ENCODE measurements at places on chromosomes 3 and 15.
A peak's percentile ranks its signal among the peaks of the same experiment; 100 is the strongest.

DNA sequence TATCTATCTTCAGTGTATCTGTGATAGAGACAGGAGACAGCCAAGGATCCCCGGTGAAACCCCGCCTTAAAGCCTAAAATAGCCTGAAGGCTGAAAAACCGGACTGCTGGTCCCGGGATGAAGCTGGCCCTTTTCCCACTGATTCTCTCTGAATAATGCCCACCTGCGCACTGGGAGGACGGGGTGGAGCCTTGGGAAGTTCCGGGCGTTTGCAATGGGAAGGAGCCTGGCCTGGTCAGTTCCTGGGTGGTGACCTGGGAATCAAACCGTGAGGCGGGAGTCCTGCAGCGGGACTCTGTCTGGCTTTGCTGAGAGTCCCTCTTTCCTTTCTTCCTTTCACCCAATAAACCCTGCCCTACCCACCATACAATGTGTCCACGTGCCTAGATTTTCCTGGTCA lies 157.9 kb downstream of the C3orf38 start:
- DNase-seq, result no peak

GRCh38 chr15:80151576-80151975 lies 1.2 kb upstream of the FAH start:
- DNase-seq, result no peak

- DNase-seq, result peak; percentile 42
Observed at GRCh38 chr3:13379201-13379830, 40.8 kb downstream of the NUP210 start.

GRCh38 chr3:30189900-30190299 lies 416.5 kb upstream of the TGFBR2 start:
- DNase-seq, result no peak

DNA sequence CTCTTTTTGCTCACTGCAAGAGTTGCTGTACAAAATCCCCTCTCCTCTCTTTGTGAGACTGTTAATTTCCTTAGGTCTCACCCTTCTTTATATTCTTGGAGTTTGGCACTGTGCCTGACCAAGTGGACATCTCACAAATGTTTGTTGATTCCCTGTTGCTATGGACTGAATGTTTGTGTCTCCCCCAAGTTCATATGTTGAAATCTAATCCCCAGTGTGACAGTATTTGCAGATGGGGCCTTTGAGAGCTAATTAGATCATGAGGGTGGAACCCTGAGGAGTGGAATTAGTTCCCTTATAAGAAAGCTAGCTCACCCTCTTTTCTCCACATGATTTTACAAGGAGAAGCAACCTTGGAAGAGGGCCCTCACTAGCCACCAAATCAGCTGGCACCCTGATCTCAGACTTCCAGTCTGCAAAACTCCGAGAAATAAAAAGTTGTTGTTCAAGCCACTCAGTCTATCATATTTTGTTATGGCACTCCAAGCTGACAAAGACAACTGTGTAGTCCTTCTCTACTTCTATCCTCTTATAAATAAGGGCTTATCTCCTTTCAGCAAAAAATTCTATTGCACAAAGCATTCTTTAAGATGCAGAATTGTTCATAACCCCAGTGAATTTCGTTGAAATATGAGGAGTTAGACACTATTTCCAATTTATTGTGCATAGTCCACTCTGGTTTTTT lies 65.5 kb upstream of the NPHP3 start:
- no peak for DNase-seq

DNA sequence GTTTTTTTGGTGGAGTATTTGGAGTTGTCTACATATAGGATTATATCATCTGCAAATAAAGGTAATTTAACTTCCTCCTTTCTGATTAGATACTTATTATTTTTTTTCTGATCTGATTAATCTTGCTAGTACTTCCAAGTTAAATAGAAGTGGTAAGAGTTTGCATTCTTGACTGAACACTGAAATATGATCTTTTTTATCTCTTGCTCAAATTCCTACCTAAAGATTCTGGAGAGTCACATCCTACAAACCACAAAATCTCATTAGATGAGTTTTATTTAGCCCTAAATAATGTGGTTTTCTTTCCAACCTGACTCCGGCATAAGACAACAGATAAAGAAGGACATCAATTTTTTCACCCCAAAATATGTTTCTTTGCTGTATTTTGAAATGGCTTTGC lies 977.9 kb upstream of the GBE1 start:
- no peak for DNase-seq

DNA sequence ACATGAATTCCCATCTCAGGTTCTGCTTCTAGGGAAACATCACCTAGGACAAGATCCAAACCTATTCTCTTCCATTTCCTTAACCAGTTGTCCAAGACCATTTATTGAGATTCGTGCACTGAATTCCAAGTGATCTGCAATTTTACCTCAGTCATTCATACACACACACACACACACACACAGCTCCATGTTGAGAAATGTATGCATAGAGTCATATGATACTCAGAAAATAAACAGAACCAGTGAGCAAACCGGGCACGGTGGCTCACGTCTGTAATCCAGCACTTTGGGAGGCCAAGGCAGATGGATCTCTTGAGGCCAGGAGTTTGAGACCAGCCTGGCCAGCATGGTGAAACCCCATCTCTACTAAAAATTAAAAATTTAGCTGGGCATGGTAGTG lies 6.1 kb upstream of the KPNA1 start:
- no peak for DNase-seq

- no peak for DNase-seq
Observed at GRCh38 chr3:119237299-119237698, 3.4 kb downstream of the B4GALT4 start.

GRCh38 chr3:136624371-136624770 lies 127.8 kb downstream of the STAG1 start:
- DNase-seq, result no peak
